Activated CD8-positive, alpha-beta memory T cell treated with anti-CD3 and anti-CD28 coated beads for 1 hour (primary cell): ENCODE measurements at places on chromosomes 2 and 18.

DNA sequence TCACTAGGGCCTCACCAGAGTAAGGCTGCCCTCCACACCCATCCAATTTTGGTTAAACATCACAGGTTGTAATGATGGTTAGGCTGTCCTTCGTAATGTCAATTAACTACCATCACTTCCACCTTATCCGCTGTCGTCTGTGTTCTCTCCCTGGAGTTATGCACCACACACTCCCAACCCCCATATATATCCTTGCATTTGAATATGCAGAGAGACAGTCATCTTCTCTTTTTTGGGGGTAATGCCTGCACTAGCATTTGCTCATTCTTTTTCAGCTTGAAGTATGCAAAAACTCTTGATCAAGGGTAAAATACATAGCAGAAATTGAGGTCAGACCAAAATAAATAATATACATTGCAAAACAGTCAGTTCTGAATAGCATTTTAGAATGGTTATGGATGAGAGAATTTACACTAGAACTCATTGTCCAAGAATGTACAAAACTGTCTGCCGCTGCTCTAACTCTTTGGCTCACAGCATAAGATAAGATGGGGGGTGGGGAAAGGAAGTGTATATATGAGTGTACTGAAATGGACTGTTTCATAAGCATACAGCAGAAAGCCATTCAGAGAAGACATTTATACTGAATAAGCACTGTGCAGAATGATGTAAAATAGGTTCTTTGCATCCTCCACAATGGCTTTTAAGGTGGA is 397.8 kb upstream of the CHST9 start:
- no peak for DNase-seq

- no peak for DNase-seq
These were observed 370.8 kb downstream of the NUP35 start for GRCh38 chr2:183495079-183495478.

DNA sequence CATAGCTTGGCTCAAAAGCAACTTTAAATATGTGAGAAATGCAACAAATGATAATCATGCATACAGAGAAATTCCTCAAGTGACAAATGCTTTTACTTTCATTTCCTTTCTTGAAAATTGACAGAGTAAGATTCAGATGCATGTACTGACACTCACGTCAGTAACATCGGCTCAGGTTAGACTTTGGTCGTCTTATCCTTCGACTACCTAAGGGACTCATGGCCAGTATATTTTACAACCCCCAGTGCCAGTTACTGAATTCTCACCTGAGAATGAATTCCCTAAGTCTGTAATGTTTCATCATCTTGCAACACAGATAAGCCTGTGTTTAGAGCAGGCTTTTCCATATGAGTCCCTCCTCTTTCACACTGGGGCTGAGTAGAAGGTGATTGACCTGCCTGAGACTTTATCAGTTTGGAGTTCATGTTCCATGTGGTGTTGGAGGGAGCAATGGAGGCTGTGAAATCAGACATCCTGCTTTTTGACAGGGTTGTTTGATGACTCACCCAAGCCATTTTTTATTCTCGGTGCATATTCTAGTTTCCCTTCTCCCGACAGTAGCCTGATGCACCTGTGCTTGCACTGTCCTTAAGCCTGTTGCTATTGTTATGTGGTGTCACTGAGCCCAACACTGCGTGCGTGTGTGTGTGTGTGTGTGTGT is 30.5 kb upstream of the ATP8B1 start:
- no peak for DNase-seq

DNA sequence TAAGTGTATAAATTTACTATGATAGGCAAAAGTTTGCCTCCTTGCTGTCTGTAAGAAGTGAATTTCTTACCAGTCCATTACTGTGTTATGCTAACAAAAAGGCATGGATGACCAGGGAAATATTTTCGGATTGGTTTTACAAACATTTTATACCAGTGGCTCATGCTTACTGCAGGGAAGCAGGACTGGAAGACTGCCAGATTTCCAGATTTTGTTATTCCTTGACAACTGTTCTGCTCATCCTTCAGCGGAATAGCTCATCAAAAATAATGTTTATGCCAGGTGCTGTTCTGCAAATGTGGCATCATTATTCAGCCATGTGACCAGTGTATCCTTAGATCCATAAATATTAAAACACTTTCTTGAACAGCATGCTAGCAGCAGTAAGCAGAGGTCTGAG is 40.4 kb upstream of the NETO1 start:
- no peak for DNase-seq

GRCh38 chr2:6824962-6825361 is 40.7 kb downstream of the CMPK2 start:
- DNase-seq, result no peak

GRCh38 chr2:73640511-73640911 is 1.7 kb downstream of the NAT8 start:
- DNase-seq, result no peak

DNA sequence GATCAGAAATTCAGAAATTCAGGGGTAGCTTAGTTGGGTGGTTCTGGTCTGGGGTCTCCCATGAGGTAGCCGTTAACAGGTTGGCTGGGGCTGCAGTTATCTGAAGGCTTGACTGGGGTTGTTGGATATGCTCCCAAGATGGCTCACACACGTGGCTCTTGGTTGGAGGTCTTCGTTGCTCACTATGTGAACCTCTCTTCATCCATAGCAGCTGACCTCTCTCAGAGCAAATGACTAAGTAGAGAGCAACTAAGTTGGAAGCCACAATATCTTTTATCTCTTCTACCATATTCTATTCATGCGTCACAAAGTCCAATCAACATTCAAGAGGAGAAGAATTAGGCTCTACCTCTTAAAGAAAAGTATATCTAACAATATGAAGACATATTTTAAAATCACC is 38.7 kb upstream of the SERTAD2 start:
- DNase-seq, result no peak

- DNase-seq, result no peak
These were observed 143.8 kb downstream of the MEIS1 start for GRCh38 chr2:66578687-66579106.
